Hippocampal formation (tissue), 2 donors: ENCODE measurements at places on chromosomes 11 and 22.

DNA sequence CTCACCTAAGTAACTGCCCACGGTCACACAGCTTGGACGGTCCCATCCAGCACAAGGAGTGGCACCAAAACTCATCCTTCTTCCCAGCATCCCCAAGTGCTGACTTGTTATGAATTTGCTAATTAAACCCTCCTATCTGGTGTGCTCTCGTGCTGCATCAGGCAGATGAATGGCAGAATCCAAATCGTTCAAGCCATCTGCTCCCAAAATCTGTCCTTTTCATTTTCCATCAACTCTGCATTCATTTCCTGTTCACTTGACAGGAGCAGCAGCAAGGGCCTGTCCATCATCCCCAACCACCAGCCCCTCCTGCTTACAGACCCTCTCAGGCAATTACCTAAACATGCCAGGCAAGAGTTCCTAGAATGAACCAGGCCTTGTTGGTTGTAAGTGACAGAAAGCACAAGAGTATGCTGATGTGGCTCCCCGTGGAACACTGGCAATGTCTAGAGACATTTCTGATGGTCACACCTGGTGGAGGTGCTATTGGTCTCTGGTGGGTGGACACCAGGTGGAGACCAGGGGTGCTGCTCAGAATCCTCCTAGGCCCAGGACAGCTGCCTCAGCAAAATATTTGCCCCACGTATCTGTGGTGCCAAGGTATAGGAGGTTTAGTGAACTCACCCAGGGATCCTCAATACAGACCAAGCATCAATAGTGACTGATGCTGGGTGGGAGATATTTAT, 832.5 kb downstream of the TBC1D22A start:
- no peak for DNase-seq

DNA sequence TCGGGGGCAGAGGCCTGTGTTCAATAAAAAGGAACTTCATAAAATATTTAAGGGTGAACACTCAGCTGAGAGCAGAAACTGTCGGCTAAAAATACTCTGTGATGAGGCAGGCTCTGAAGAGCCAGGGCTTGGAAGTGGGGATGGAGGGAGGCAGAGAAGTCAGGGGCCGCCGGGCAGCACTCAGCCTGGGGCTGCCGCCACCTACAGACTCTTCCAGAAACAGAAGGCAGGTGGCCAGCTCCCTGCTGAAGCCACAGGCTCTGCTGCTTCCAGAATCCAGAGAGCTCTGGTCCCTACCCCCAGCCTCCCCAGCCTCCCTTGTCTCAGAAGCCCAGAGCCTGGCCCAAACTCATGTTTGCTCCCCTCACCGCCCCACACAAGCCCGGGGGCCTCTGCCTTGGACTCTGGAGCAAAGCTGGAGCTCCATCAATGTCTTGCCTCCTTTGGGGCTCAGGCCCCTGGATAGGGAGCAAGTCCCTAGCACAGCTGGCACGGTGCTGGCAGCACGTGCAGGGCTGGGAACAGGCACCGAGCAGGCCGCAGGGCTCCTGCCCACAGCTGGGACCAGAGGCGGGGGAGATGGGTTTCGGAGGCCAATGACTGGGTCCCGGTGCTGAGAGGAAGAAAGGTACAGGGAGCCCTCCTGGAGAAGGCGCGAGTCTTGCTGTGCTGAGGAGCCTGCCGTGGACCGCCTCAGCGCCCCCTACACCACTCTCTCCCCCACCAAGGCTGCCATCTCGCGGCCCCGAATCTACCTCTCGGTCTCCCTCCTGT, 8.2 kb downstream of the LRFN4 start:
- DNase-seq = no peak

DNA sequence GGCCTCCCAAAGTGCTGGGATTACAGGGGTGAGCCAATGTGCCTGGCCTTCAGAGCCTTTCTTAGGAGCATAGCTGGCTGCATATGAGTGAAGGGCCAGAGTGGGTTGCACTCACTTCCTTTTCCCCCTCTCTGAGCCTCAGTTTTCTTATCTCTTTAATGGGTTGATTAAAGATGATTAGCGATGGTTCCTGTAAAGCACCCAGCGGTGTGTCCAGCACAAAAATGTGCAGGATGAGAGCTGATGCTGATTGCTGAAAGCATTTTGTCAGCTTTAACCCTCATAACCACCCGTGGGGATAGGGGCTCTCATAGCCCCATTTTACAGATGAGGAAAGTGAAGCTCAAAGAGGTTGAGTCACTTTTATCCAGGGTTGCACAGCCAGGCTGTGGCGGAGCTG, 5.5 kb downstream of the CACNA1I start:
- no peak for DNase-seq

- no peak for DNase-seq
Observed at GRCh38 chr11:64095273-64095817, 59.6 kb downstream of the FLRT1 start.

- no peak for DNase-seq
Observed at GRCh38 chr11:102843489-102843888, at the start of gene MMP3. Gene MMP3, minus strand, starts transcription at chr11:102843609. Its CDS starts 63 bp downstream, at chr11:102843546.

DNA sequence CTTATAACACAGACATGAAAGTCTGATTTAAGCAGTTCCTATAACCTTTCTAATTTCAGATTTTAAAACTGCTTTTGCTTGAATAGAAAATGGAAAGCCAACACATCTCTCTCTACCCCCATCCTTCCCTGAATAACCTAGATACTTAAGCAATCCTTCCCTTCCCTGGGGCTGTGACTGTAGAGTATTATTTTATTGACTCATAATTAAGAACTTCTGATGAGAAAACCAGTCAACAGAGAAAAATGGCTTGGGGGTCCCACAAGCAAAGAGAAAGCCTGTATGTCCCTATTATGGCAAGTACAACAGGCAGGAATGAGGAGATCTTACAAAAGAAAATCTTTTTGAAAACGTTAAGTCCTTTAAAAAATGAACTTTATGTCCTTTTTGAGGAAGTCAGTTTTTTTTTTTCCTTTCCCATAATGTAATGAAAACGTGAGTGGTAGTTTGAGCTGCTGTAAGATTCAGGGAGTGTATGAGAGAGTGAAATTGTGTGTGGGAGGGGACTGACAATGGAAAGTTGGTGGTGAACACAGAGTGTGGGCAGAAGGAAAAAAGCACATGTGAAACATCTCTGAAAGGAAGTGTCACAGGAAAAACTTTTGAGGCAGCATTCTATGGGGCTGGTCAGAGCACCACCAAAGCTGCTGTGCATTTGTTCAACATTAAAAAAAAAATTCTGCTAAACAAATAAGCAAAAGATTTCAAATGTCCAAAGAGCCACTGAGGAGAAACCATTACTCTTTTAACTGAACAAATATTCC, 154.6 kb downstream of the MAML2 start:
- DNase-seq = no peak

GRCh38 chr11:62494246-62494645, 52.4 kb downstream of the AHNAK start:
- DNase-seq = no peak

DNA sequence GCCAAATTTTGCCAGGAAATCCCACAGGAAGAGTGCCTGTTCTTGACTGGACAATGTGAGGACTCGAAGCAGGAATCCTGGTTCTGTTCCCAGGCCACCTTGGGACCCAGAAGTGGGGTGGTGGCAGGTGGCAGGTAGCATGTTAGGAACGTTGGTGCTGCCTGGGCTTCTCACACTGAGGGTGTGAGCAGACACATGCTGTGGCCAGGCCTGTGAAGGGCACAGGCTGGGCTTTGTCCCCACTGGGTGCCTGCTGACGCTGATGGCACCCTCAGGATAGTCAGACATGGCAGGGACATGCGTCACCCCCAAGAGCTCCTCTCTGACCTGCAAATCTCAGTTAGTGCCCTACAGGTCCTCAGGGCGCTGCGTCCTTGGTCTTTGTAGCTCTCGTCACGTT, 21.1 kb upstream of the NECTIN1 start:
- no peak for DNase-seq

DNA sequence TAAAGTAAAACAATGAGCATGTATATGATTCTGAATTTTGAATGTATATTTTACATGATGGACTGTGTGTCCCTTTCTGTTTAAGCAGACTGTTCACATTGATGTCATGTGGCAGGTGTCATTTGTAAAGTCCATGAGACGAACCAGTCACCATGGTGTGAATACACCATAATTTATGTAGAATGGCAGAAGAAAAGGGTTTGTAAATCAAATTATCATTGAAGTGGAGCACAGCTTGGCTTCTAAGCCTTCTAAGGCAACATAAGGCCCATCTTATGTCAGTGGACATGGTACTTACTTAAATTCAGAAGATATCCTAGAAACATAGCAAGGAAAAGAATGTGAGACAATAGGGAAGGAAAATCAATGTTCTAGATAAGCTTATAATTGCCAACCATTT, 4.4 kb downstream of the MAP6 start:
- DNase-seq = no peak

GRCh38 chr22:19693981-19694670, 20.2 kb upstream of the SEPTIN5 start:
- DNase-seq = no peak

DNA sequence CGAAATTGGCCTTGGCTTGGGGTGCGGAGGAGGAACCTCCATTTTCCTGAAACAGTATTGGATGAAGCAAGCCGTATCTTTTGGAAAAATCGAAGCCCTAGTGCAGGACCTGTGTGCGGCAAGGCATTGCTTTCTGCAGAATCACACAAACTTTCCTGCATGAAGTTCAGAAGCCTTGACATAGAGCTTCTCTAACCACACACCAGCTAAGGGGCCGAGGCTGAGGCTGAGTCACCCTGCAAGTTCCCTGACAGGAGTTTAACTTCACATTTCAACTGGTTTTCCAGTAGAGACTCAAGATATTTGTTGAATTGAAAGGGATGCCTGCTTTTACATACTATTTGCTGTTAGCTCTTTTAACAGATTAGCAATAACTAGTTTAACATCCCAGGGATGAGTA, 67.8 kb downstream of the TCF20 start:
- no peak for DNase-seq

DNA sequence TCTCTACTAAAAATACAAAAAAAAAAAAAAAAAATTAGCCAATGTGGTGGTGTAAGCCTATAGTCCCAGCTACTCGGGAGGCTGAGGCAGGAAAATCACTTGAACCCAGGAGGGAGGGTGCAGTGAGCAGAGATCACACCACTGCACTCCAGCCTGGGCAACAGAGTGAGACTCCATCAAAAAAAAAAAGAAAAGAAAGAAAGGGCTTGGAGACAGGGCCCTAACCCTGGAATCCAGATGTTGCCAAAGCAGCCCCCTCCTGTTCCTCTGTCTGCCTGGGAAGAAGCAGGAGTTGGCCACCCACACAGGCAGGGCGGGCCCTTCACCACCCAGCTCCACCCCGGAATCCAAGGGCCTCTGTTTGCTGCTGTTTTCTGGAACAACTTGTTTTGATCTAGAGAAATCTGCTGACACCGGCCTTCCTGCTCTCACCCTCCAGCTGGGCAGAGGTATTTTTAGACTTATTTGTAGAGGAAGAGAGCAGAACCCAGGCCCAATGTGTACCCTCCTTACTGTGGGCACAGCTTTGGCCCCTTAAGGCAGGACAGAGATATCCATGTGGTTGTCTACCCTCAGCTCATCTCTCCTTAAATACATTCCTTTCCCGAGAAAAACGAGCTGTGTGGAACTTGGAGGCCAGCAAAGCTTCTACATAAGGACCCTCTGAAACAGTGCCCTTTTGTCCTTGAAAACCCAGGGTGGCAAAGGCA, 2.7 kb upstream of the NEAT1 start:
- peak; percentile 82 for DNase-seq
